AG08395 (cell line): ENCODE measurements at places on chromosomes 7 and 10.

DNA sequence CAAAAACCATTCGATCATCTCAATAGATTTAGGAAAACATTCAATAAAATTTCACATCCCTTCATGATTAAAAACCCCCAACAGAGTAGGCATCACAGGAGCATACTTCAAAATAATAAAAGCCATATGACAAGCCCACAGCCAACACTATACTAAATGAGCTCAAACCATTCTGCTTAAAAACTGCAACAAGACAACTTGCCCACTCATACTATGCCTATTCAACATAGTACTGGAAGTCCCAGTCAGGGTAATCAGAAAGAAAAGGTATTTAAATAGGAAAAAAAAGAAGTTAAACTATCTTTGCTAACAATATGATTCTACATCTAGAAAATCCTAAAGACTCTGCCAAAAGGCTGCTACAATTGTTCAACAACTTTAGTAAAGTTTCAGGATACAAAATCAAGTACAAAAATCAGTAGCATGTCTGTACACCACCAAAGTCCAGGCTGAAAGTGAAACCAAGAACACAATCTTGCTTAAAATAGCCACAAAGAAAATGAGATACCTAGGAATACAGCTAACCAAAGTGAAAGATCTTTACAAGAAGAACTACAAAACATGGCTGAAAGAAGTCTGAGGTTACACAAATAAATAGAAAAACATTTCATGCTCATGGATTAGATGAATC lies 882.6 kb downstream of the GRM8 start:
- DNase-seq = no peak

GRCh38 chr7:73504017-73504416 lies 18.1 kb downstream of the BAZ1B start:
- no peak for DNase-seq

DNA sequence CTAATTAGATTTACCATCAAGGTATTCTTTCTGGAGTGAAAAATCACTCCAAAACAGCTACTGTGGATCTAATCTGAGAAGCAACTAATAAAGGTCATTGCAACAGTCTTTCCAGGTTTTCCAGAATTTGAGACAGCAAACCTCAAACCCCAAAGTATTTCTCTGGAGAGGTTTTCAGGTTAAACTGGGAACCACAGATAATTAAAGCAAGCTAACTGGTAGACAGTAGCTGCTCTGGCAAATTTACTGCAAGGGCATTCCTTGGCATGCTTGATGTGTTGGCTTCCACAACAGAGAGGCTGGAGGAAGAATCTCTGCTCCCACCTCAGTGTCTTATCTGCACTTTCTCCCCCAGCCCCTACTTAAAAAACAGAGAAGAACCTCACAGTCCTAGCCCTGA lies 140.0 kb upstream of the NRBF2 start:
- DNase-seq = no peak

- DNase-seq = no peak
These were observed 13.9 kb downstream of the CTTNBP2 start for GRCh38 chr7:117859246-117859812.

DNA sequence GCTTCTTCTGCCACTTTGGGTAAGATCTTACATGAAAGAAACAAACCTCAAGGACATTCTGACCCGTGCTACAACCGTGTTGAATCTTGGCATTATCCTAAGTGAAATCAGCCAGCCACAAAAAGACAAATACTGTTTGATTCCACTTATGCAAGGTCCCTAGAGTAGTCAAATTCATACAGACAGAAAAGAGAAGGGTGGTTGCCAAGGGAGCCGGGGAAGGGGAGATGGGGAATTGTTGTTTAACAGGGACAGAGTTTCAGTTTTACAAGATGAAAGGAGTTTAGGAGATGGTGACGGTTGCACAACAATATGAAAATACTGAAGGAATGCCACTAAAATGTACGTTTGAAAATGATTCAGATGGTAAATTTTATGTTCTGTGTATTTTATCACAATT lies 12.2 kb upstream of the CLEC2L start:
- no peak for DNase-seq
